ENCODE measurements at places on chromosomes 2 and 18.

- no peak for DNase-seq
Measured at GRCh38 chr2:232338759-232339106, 39.8 kb upstream of the ALPP start.

DNA sequence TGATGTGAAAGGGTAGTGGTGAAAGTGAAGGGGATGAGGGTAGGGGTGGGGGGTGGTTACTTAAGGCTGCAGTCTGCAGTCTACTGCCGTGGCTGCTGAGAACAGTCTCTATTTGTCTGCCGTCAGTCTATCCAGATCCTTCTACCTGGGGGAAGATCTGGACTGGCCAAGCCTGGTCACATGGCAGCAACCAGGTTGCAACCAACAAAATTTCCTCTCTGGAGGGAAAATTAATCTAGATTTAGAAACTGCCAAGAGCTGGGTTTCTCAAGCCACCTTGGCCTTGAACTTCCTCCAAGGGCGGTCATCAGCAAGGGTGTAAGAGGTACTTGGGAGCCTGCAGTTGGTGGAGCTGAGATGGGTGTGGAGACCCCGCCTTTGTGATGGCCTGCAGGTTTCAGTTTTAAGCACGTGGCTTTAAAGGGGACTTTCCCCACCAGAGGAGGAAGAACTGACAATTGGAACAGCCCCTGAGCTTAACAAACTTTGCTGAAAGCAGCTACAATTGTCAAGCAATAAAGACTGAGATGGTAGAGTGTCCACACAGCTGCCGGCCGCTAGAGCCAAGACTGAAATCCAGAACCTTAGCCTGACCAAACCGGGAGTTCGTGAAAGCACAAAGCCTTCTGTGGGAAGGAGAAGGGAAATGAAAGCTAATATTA is 31.4 kb upstream of the KCMF1 start:
- peak; percentile 42 for DNase-seq

DNA sequence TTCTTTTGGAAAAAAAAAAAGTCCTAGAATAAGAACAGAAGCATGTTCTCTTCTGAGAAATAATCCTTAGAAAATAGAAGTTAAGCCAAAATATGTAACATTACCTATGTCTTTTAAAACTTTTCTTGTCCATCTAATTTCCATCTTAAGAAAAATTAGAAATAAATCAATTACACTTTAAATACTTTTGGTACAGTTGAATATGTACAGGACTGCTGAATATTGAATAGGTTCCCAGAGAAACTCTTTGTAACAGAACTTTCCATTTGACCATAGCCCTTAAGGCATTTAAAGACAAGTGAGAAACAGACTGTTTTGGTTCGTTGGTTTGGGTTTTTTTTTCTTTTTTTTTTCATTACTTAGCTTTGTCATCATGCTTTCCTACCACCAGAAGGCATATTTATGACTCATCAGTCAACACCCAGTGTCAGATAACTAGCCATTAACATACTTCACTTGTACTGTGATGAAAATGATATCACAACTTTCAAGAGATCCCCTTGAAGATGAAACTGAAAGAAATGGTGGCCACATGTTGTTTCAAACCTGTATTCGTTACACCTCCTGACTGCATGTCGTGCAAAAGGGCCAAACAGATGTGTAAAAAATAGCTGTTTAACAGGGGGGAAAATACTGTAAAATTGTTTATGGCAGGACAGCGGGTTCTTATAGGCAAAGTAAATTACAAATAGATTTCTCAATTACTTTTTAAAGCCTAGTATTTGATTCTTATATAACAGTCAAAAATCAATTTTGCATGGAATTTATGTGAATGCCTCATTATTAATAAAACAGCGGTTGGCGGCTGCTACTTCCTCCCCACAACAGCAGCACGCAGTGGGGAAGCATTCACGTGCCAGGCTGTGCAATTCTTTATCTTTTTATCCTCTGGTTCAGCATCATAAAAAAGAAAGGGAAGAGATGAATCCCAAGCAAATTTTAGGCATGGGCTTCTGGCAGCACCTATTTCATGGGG is 280.7 kb upstream of the HNRNPA3 start:
- DNase-seq, result no peak

DNA sequence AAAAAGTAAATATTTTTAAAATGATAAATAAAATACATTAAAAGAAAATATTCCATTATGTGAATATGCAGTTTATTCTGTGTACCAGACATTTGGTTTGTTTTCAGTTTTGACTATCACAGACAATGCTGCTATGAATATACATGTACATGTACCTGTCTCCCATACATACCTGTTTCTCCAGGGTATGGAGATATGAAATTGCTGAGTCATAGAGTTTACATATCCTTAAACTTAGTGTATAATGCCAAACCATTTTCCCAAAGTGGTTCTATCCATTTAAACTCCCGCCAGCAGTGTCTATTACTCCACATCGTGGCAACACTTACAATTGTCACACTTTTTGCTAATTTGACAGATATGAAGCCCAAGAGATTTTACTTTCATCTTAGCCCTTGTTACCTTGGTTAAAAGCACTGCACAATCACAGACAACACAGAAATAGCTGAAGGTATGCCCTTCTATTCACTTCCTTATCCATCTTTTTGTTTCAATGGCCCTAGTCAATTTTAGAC is 56.3 kb downstream of the ZNF521 start:
- DNase-seq, result no peak

DNA sequence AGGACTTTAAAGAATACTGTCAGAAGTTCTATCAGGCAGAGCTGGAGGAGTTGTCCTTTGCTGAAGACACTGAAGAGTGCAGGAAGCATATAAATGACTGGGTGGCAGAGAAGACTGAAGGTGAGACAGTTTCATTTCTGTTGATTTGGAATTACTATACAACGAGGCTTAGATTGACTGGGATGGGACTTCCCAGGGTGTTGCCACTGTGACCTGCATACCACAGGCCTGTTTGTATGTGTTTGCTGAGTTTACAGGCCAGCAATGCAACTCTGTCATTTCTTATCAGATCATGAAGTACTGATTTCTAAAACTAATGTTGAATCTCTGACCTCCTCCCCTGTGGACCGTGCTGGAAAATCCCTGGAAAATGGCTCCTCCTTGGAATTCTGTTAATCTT is 11.8 kb downstream of the SERPINB8 start:
- no peak for DNase-seq

DNA sequence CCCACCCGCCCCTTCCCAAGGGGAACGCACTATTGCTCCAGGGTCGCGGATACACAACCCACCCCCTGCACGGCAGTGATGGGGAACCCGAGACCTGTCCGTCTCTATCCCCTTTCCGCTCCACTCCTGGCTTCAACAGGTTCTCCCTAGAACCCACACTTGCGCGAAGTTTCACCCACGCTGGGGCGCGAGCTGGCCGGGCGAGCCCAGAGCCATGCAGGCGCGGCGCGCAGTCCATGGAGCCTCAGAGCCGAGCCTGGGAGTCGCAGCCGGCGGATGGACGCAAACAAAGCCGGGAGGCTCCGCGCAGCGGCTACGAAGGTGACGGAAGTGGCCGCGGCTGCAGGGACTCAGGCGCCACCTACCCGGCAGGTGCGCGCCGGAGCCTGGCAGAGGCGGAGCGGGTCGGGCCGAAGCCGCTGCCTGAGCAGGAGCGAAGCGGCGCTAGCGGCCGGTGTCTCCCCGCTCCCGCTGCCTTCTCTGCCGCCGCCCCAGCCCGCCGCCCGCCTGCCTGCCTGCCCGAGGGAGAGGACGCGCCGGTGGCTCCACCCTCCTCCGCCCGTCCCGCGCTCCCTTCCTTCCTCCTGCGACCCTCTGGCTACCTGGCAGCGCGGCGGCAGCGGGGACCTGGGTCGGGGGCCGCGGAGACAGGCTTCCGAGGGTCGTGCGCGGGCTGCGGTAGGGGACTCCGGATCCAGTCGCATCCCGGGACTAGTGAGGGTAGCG is 14.0 kb downstream of the ALPG start:
- DNase-seq, result no peak

DNA sequence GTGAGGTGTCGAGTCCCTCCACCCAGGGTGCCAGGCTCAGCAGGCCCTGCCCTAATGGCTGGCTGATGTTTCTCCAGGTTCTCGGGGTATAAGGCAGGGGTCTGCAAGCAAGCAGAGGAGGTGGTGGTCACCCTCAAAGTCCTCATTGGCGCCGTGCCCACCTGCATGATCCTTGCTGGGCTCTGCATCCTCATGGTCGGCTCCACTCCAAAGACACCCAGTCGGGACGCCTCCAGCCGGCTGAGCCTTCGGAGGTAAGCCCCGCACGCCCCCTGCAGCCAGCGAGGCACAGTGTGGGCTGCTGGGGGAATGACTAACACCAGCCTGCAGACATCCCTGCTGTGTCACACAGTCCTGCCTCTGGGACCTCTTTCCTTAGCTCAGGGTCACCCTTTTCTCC is 14.1 kb downstream of the MFSD2B start:
- DNase-seq, result no peak

DNA sequence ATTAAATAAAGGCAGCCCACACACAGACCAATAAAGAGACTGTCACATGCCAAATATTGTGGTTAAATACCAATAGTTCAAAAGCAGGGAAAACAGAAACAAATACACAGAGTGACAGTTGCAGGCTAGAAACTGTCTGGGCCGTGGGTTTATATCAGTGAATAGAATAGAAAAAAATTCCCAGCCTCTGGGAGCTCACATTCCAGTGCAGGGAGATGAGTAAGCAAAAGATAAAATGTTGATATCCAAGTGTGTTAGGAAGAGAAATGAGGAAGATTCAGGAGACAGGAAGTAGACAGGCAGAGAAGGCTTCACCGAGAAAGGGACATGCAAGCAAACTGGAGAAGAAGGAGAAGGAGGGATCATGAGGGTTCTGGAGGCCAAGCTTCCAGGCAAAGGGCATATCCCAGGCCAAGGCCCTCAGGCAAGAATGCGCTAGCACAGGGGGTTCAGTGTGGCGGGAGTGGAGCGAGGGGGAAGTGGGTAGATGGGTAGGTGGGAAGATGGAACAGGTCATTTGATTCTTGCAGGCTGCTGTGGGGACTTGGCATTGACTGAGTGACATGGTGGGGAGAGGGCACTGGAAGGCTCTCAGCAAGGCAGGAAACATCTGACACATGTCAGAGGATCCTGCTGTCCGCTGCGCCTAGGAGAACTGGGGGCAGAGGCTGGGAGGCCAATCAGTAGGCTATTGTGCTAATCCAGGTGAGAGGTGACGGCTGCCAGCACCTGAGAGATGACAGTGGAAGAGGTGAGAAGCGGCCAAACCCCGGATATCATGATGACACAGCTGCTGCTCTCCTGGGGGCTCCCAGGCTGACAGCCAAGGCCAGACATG is 89.2 kb downstream of the ZBTB7C start:
- DNase-seq, result no peak

DNA sequence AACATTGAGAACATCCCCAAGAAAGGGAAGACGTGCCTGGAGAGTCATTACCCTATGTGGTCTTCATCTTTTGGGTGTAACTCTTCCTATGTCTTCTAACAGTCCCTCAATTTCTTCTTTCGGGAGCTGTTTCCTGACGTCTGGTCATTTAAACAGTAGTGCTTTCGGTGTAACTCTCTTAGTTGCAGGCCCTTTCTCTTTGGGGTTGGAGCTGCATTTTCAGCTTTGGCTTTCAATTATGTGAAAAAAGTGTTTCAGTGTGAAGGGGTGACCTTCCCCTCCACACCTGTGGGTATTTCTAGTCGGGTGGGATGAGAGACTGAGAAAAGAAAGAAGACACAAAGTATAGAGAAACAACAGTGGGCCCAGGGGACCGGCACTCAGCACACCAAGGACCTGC is 105.9 kb downstream of the CERS6 start:
- no peak for DNase-seq

DNA sequence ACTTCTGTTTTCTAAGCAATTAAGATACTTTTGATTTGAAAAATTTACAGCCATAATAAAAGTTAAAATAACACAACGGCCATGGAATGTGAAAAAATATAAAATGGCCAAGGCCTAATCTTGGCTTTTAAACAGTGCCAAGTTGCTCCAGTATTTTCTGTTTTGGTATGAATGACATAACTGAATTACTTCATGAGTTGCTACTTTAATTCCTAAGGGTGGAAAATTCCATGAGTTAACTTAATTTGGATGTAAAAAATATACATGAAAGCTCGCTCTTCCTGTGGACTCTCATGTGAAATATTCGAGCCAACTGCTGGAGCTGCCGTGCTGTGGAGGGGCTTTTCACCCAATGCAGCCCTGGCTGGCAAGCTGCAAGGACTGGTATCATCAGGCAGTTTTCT is 286.0 kb upstream of the CCDC68 start:
- no peak for DNase-seq

DNA sequence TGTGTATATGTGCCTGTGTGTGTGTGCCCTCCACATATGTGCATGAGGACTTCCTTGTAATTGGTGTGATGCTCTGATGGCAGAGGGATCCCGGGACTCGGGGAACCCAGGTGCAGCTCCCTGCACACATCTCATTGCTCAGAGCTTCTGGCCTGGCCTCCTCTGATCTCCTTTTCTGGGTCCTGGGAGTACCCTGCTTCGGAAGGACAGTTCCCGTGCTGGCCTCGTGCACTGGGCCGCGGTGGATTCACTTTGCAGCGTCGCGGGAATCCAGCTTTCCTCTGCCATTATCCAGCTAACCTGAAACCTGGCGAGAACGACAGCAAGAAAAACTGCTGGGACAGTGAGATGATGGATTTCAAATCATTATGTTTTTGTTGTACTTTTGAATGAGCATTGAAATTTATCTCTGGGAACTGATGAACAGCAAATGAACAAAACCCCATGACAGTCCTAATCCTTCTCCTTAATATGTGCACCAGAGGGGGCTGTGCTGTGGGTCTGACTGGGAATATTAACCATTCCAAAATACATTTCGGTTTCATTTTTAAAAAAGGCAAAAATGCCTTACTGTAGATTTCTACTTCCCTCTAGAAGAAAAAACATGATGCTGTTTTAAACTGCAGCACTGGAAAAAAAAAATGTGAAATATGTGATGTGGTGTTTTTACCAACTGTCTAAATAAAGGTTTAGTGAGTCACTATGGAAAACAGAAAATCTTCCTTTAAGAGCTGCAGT is 78.2 kb downstream of the PTGR3 start:
- DNase-seq, result no peak

DNA sequence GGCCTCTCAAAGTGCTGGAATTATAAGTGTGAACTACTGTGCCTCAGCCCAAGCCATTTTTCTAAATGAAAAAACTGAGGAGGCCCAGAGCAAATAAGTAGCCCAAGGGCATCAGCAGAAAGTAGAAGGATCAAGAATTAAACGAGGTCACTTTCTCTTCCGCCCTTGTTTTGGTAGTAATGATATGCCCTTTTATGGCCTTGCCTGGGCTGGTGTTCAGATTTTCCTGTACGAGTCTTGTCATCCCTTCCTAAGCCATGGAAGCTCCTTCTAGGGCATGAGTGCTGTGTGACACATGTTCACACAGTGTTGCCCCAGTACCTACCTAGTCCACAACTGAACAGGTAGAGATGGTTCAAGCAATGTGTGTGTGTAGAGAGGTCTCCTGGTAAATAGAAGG is 6.6 kb downstream of the HPCAL1 start:
- DNase-seq, result no peak

GRCh38 chr2:237483018-237483731 is 3.9 kb upstream of the MLPH start:
- DNase-seq, result no peak

- DNase-seq, result no peak
Measured at GRCh38 chr2:669323-669722, 7.9 kb downstream of the TMEM18 start.

- DNase-seq, result no peak
Measured at GRCh38 chr18:21820033-21820810, 79.6 kb downstream of the MIB1 start.

- DNase-seq, result no peak
Measured at GRCh38 chr2:129864719-129865118, 114.7 kb upstream of the RAB6C start.

All from stimulated activated CD8-positive, alpha-beta memory T cell treated with anti-CD3 and anti-CD28 coated beads, Interleukin-2, amount 100 ng/mL, for 1 hour (primary cell).